ENCODE measurements at places on chromosomes 12 and 14.

GRCh38 chr14:99128185-99128584, 143.8 kb downstream of the BCL11B start:
- no peak for DNase-seq

DNA sequence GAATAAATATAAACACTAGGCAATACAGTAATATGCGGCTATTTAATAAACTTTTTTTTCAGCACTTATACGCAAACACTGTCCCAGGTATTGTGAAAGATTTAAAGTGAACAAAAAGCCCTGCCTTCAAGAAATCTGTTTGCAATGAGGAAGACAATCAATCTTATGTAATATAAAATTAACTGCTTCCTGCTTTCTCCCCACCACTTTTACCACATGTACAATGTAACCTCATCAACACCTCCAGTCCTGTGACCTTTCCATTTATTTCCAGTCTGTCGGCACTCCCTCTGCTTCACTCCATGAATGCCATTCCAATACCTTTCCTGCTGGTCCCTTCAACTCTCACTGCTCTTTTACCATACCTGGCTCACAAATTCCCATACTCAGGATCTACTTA, 10.5 kb downstream of the SNX6 start:
- DNase-seq = no peak

- DNase-seq = no peak
Observed at GRCh38 chr14:99624971-99625370, 20.0 kb upstream of the HHIPL1 start.

- peak; percentile 66 for DNase-seq
Observed at GRCh38 chr14:21024585-21025370, at the start of gene NDRG2. Gene NDRG2 (minus strand): TSS chr14:21025061. CDS start chr14:21023315, 1,746 bp downstream.

GRCh38 chr14:100012478-100013327, 52.5 kb upstream of the EVL start:
- no peak for DNase-seq

DNA sequence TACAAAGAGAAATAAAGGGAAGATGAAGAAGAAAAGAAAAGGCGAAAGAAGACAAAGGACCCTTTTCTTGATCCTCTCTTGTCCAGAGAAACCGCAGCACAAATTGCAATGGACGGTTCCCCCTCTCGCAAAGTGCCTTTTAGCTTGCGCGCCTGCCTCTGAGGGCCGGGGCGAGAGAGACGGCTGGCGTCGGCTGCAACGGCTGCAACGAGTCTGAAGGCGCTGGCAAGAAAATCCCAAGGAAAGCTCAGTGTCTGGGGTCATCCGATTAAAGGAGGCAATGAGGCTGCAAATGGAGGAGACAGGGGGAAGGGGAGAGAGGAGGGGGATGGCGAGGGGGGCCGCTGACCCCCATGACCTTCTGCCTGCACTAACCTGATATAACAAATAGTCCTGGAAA, 671.5 kb downstream of the MED13L start:
- no peak for DNase-seq

GRCh38 chr12:81626406-81626805, 132.7 kb downstream of the PPFIA2 start:
- no peak for DNase-seq

- DNase-seq = no peak
Observed at GRCh38 chr14:68463299-68463698, 329.6 kb downstream of the ZFP36L1 start.

DNA sequence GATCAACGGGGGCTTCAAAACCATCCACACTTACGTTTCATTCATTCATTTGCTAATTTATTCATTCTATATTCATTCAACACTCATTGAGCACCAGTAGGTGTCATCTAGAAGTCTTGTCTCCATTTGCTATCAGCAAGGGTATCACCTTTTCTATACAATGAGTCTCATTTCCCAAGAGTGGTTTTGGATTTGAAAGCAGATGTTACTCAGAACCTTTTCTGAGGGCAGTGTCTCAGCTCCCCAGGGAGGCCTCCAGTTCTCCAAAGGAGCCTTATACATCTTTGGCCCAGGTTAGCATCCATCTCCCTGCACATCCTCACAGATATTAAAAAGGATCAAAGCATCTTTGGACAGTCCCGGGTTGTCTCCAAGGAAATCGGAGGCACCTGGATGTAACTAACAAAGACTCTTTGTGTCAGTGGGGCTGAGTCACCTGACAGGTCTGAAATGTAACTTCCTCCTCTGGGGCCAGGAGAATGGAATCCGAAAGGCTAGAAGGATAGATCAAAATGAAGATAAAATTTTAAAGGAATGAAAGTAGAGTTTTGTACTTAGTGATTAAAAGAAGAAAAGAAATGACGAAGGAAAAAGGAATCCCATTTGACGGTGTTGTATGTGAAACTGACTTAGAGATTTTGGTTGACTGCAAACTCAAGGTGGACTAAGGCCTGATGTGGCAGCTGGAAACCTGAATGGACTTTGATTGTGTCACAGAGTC, 103.0 kb downstream of the VCPKMT start:
- DNase-seq = no peak

DNA sequence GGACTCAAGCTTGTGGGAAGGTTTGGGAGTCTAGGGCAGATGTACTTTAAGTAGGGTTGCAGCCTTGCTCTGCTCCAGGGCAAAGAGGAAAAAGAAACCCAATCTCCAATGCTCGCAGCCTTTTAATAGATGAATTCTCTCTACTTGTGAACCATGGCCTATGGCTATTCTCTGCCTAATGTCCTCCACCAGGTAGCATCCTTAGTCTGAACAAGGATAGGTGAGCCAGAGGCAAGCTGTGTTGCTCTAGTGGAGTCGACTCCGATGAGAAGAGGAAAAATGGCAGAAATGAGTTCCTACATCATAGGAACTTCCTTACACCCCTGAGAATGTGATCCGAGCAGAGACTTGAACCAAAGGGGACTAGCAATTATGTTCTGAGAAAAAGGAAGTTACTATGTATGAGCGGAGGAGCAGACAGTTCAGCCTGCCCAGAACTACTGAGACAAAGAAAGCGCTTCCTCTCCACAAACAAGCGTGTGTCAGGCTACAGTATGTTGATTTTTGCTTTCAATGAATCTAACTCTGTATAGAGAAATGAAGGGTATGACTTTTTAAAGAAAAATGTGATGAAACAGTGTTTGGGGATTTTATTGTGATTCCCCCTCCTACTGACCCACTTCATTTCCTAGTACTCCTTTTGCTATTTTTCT, 153.6 kb upstream of the ARID2 start:
- DNase-seq = no peak

DNA sequence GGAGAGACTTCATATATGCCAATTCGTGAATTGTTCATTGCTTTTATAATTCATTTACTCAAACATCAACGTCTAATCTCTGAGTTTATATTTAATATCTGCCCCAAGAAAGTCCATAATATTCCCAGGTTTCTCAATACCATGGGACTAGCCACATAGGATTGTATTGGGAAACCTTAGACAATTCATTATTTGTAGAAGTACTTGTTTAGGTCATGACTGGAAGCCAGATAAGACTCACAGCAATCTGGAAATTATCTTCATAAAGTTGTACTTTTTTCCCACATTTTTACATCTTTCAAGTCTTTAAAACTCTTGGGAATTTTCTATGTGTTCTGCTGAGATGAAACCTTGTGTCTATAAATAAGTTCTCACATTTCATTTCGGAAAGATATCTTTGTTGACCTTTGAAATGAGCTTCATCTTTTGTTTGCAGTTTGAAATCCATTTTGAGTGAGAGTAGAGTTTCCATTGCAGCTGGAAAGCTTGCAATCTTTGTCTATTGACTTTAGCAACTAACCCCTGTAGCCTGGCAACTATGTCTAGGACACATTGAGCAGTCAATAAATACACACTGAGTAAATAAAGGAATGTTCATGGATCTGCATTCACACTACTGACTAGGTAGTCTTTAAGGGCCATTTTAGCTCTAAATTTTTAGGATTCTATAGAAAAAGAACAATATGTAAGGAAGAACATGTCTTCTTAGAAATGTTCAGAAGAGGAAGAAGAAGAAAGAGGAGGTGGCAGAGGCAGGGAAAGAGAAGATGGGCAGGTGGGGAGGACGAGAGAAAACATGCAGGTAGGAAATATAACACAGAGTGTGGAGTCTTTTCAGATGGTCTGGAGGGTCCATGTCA, 154.4 kb downstream of the LRIG3 start:
- no peak for DNase-seq

GRCh38 chr14:100587086-100587762, at the start of gene BEGAIN:
Gene BEGAIN (minus strand): TSS chr14:100587417. CDS start chr14:100587290, 127 bp downstream.
- DNase-seq = no peak

- no peak for DNase-seq
Observed at GRCh38 chr12:14938301-14938700, at the start of gene ERP27. Gene ERP27 (minus strand): TSS chr12:14938537. CDS start chr12:14938508, 29 bp downstream.

- no peak for DNase-seq
Observed at GRCh38 chr14:99815696-99816095, 22.5 kb downstream of the EML1 start.

DNA sequence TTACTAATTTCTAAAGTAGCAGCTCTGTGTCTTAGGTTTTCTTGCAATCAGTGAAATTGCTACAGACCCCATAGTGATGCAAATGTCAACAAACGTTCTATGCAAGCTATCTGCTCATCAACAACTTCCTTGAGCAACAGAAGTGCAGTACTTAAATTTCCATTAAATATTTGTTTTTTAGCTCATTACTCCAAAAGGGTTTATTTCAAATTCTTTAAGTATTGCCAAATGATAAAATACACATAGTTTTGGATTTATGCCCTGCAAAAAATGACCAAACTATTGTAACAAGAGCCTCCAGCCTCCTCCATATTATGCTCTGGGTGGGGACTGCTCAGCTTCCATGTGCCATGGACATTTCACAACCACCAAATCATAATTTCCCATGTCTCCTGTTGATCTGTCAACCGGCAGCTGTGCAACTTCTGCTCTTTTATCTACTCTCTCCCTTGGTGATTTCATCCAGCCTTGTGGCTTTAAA, 4.4 kb downstream of the BDKRB1 start:
- DNase-seq = no peak

- no peak for DNase-seq
Observed at GRCh38 chr14:79967453-79967852, 243.9 kb downstream of the DIO2 start.

DNA sequence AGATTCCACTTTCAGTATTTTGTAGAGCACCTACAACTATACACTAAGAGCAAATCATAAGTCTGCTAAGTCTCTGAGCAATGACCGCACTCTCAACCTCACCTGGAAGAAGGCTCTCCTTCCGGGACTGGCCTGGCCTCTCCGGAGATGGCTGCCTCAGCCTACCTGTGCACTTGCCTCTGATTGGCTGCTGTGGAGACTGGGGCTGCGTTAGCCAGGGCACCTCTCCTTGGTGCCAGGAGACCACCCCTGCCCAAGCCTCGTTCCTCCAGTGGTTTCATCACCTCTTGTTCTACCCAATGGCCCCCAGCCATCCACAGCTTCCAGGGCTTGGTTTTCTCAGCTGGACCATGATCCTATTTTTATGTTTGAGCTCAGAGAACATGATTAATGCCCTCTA, 64.7 kb upstream of the JDP2 start:
- DNase-seq = no peak

DNA sequence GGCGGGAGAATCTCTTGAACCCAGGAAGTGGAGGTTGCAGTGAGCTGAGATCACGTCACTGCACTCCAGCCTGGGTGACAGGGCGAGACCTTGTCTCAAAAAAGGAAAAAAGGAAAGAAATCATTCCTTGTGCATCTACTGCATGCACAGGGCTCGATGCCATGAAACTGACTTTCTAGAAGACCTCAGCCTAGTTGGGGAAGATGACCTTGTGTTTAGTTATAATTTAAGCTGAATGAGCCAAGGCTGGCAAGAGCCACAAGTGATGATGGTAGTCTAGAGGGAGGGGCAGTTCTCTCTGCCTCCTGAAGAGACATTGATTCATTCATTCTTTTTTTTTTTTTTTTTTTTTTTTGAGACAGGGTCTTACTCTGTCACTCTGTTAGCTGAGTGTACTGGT, 24.2 kb downstream of the ACACB start:
- no peak for DNase-seq

GRCh38 chr14:54317391-54317790, 79.4 kb upstream of the CDKN3 start:
- DNase-seq = no peak

DNA sequence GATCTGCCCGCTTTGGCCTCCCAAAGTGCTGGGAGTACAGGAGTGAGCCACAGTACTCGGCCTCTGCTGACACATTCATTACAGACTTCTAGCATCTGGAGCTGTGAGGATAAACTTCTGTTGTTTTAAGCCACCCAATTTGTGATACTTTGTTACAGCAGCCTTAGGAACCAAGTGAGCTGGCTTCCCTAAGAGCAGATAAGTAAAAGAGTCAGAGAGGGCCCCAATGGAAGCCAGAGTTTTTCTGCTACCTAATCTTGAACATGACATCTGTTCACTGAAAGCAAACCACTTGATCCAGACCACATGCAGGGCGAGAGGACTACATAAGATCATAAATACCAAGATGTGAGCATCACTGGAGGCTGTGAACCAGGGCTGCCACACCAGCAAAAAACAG, 3.7 kb upstream of the MAPKAPK5 start:
- no peak for DNase-seq

DNA sequence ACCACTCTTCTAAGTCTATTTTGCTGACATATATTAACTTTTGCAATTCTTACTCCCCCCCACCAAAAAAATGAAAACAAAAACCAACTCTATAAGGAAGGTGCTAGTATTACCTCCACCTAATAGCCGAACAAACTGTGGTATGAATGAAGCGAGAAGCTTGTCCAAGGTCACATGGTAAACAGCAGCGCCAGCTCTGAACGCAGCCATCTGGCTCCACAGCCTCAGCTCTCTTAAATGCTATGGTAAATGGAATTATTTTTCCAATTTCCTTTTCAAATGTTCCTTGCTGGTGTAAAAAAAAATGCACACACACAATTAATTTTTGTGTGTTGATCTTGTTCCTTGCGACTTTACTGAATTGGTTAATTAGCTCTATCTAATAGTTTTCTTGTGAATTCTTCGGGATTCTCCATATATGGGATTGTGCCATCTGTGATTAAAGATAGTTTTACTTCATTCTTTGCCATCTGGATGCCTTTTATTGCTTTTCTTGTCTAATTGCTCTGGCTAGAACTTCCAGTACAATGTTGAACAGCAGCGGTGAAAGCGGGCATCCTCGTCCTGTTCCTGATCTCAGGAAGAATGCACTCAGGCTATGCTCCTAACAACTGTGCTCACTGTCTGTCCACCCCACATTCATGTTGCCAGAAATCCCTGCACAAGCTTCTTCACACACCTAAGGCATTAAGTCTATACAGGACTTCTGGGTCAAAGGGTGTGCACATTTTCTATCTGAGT, 10.7 kb upstream of the C12orf76 start:
- no peak for DNase-seq

- DNase-seq = no peak
Observed at GRCh38 chr12:68175557-68176061, 16.1 kb upstream of the IFNG start.

Data from anterior cingulate cortex (tissue), 58 donors.